ENCODE measurements at places on chromosomes 5 and 9.

GRCh38 chr5:8134609-8135008 is 265.7 kb downstream of the MTRR start:
- no peak for DNase-seq

DNA sequence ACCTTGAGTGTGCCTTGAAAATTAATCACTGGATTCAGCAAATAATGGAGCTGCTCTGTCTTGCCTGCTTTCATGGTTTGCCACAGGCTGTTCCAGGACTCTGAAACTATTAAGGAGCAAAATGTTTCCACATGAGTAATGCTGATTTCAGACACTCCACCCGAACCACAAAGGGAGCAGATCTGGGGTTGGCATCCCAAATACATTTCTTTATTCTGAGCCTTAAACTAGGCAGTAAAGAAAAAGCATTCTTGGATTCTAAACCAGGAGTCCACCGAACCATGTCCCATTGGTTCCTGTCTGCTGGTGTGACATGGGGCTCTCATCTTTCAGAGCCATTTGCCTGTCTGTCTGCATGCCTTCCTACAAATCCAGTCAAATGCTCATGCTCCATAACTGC is 10.1 kb upstream of the C1QTNF3 start:
- no peak for DNase-seq

- DNase-seq = no peak
These were observed 47.7 kb downstream of the LIX1 start for GRCh38 chr5:97094579-97095317.

GRCh38 chr9:14423815-14424261 is 109.9 kb upstream of the NFIB start:
- DNase-seq = no peak

DNA sequence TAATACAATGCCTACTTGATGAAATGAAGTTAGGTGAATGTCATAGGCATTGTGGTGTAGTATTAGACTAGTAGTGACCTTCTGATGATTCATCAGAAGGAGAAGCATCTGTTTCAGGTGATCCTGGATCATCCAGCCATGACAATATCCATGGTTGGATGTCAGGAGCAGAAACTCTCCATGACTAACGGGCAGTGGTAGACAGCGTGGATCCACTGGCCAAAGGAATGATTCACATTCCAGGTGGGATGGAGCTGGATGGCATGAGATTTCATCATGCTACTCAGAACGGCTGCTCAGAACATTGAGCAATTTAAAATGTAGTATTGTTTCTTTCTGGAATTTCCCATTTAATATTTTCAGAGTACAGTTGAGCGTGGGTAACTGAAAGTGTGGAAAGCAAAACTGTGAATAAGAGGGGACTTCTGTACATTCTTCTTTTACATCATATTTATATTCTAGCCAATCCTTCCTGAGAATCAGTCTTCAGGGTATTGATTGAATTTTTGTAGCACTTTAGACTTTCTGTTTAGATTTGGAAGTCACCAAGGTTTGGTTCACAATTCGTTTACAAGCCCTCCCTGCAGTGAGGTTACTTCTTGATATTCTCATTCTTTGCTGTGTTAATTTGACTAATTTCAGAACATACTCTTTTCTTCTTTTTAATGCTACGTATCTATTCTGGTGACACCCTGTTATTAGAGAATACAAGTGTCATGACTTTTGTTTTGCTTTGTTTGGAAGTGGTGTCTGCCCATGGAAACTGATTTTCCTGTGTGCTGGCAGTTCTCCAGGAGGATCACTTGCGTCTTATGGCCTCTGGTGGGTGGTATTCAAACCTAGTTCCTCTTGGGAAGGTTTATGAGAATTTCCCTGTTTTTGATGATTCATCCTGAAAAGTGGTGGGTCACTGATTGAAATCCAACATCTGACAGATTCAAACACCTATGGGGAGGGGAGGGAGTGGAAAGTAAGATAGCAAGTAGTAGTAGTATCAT is 12.2 kb upstream of the CLINT1 start:
- DNase-seq = no peak

DNA sequence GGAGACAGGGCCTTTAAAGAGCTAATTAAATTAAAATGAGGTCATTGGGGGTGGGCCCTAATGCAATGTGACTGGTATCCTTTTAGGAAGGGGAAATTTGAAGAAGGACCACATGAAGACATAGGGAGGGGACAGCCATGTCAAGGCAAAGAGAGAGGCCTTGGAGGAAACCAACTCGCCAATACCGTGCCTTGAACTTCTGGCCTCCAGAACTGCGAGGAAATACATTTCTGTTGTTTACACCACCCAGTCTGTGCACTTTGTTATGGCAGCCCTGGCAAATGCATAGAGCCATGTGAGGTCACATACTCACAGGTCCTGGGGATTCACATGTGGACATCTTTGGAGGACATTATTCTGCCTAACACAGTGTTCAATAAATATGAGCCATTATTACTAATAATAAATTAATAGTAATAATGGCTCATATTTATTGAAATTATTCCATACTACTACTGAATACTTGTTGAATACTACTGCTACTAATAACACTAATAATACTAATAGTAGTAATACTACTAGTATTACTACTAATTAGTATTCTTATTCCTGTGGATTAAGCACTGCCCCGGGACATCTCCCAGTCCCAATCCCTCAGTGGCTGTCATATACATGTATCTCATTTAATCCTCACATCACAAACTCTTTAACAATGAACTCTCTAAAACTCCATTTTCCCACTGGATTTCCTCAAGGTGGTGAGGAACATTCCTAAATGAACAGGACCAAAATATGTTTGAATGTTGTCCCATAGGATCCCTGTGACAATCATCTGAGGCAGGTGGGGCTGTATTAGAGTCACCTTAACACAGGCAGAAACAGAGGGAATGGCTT is 8.4 kb downstream of the TRAF1 start:
- no peak for DNase-seq

DNA sequence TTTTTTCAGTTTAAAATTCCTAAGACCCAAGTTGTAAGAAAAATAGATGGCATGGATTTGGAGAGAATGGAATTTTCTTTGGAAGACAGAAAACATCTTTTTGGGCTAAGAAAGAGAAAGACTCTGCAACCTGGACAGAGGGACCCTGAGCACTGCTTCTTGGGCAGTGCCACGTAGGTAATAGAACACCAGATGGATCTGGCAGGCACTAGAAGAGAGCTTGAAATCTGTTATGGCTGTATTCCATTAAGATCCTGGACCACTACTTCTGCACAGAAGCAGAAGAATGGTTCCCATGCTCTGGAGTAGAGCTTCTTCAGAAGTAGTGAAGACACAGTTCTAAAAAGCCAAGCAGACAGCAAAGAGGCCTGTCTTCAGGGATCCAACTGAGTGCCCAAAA is 306.4 kb upstream of the CD180 start:
- no peak for DNase-seq
